ENCODE measurements at places on chromosomes 2 and 18.

GRCh38 chr18:58049000-58049688 is 5.1 kb downstream of the NEDD4L start:
- no peak for DNase-seq

DNA sequence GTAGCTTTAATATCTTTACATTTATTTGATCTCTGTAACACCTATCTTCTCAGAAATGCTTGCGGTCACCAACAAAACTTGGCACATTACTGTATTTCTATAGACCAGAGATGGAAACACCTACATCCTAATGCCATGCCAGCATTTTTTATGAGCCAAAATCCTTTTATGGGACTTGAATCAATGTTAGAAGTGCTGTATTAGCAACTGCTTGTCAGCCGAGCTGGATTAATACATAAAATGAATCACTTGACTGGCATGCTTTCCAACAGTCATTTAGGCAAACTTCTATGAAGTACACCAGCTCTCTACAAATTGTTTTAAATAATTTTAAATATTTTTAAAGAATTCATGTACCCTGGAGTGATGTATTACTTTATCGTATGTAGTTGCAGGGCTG is 272.9 kb upstream of the NRP2 start:
- no peak for DNase-seq

- DNase-seq: no peak
These were observed 23.8 kb upstream of the PTMA start for GRCh38 chr2:231684314-231685223.

DNA sequence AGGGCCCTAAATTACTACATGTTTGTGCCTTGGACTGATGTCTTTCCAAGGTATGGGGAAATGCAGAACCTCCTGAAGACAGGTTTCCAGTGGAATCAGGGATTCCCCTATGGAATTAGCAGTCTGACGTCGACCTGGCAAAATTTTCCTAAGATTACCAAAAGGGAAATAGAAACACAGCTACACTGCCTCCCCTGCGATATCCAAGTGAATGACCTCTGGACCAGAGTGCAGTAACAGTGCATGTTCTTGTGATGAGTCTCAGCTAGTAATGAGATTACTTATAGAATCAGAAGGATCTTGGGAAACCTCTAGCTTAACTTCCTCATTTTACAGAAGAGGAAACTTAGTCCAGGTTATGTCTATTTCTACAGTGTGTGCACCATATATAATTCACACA is 21.3 kb upstream of the CHST9 start:
- no peak for DNase-seq
